Esophagus squamous epithelium (tissue), 5 donors: ENCODE measurements at places on chromosomes 16 and 17. TPM values are rescaled to one million over a fixed set of nuclear protein-coding genes. Genes with fewer than 3 reads are reported as not detected.

- H3K36me3 ChIP-seq = no peaks in the 10 kb centered on the region
- H3K27me3 ChIP-seq = no peaks in the 10 kb centered on the region
- no peak for DNase-seq
- H3K4me1 ChIP-seq = no peaks in the 10 kb centered on the region
- H3K27ac ChIP-seq = no peak overlapping the region
Measured at GRCh38 chr17:49452661-49453060, 38.0 kb upstream of the PHB1 start.

DNA sequence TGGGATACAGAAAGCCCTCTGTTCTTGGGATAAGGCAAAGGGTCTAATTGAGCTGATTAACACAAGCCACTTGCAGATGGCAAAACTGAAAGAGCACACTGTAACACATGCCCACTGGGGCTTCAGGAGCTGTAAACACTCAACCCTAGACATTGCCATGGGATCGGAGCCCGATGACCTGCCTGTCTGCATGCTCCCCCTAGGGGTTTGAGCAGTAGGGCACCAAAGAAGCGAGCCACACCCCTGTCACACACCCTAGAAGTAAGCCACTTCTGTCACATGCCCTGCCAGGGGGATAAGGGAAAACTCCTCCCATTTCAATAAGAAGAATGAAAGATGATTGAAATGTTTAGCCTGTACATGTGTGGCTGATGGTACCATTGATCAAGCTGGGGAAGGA is 81.3 kb upstream of the IRX6 start:
- DNase-seq = no peak
- H3K4me1 ChIP-seq = no peaks in the 10 kb centered on the region
- H3K27ac ChIP-seq = no peak overlapping the region
- no peaks in the 10 kb centered on the region for H3K27me3 ChIP-seq
- H3K36me3 ChIP-seq = no peaks in the 10 kb centered on the region

- H3K27ac ChIP-seq = peak overlapping the region; percentile 94
- DNase-seq = no peak
- peaks cover 21% of the 10 kb centered on the region for H3K4me1 ChIP-seq
- H3K27me3 ChIP-seq = no peaks in the 10 kb centered on the region
- H3K36me3 ChIP-seq = peaks cover 37% of the 10 kb centered on the region
Measured at GRCh38 chr16:88570691-88571092, 489 bp downstream of the ZC3H18 start.

ASGR1 gene
- total RNA-seq = not detected

GRCh38 chr16:69859105-69859989 is 91.8 kb upstream of the CLEC18A start:
- H3K27me3 ChIP-seq = no peaks in the 10 kb centered on the region
- no peak overlapping the region for H3K27ac ChIP-seq
- DNase-seq = no peak
- no peak overlapping the region for H3K4me3 ChIP-seq

DNA sequence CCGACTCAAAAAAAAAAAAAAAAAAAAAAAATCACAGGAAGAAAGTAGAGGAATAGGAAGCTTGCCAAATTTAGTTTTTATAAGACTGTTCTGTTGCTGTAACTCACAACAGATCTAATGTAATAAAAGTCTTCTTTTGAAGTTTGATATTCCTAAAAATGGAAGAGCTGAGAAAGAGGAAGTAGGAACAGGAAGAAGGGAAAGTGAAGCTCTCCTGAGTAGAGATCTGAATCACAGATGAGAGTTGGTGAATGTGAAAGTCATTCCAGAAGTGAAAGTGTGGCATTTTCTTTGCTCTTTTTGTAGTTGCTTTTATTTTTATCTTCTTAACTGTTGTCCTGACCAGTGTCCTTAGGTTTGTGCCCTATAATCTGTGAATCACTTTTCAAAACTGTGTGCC is 2.1 kb downstream of the NMT1 start:
- no peaks in the 10 kb centered on the region for H3K27me3 ChIP-seq
- H3K4me3 ChIP-seq = no peak overlapping the region
- no peak for DNase-seq
- peaks cover 25% of the 10 kb centered on the region for H3K4me1 ChIP-seq
- no peaks in the 10 kb centered on the region for H3K36me3 ChIP-seq
- no peak overlapping the region for H3K27ac ChIP-seq

GRCh38 chr17:28940675-28941074 is 10.6 kb downstream of the PHF12 start:
- no peak for DNase-seq
- H3K4me3 ChIP-seq = no peak overlapping the region
- no peaks in the 10 kb centered on the region for H3K27me3 ChIP-seq
- no peak overlapping the region for H3K27ac ChIP-seq
- H3K36me3 ChIP-seq = peaks cover 41% of the 10 kb centered on the region

- H3K4me1 ChIP-seq = peaks cover 9% of the 10 kb centered on the region
- H3K36me3 ChIP-seq = no peaks in the 10 kb centered on the region
- H3K27ac ChIP-seq = no peak overlapping the region
Measured at GRCh38 chr16:11966173-11966572, 1.2 kb downstream of the TNFRSF17 start.

FBXL16 gene
- total RNA-seq = 8.4 TPM

- H3K36me3 ChIP-seq = no peaks in the 10 kb centered on the region
- no peak overlapping the region for H3K4me3 ChIP-seq
- no peak overlapping the region for H3K27ac ChIP-seq
- H3K27me3 ChIP-seq = no peaks in the 10 kb centered on the region
- DNase-seq = no peak
Measured at GRCh38 chr16:51592001-51592501, 441.0 kb upstream of the SALL1 start.

DNA sequence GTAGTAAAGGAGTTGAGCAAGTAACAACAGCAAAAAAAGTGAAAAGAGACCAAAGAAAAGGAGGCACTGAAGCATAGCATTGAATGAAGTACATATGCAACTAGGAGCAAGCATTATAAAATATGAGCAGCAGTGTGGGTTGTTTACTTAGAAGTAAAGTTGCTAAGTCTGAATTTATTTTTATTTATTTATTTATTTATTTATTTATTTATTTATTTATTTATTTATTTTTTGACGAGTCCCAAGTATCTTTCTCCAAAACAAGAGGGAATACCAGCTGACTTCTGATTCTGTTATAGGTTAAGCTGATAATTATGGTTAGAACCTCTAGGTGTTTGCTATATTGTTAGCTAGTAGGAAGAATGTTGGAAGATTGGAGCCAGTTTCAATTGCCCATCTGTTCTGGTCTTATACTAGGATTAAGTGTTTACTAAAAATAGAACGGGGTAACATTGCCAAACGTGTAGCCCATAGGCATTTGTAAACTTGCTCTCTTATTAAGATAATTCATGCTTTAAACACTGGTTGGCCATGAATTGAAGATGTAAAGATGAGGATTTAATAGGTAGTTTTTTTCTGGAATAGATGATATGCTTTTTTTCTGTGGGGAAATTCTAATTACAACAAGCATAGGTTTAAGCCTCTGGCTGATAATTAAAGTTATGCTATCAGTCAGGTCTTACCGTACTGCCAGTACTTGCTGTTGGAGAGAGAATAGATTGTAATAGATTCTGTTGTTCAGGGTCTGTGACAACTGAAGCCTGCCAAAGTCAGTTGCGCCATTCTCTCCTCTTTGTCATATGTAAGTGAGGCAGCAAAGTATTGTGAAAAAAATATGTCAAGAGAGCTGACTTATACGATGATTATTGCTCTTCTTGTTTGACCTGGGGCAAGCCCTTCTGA is 66.7 kb downstream of the PPM1E start:
- no peak overlapping the region for H3K27ac ChIP-seq
- DNase-seq = no peak
- no peaks in the 10 kb centered on the region for H3K36me3 ChIP-seq

DNA sequence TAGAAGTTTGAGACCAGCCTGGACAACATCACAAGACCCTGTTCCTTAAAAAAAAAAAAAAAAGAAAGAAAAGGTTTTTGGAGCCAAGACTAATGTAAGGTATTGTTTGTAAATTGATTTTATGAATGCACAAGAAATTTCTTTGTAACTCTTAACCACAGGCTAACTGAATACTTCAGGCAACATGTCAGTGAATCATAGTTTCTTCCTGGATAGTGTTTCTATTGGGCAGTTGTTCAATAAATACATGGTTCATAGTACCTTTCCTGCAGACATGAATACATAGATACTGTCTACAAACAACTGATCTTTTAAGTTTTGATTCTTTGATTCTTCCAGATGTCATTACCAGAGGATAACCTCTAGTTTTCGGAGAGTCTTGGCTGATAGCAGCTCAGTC is 11.6 kb downstream of the DDX42 start:
- peaks cover 6% of the 10 kb centered on the region for H3K36me3 ChIP-seq
- H3K27me3 ChIP-seq = no peaks in the 10 kb centered on the region
- no peak overlapping the region for H3K4me3 ChIP-seq
- H3K4me1 ChIP-seq = peaks cover 58% of the 10 kb centered on the region
- H3K27ac ChIP-seq = no peak overlapping the region

GRCh38 chr17:42138749-42139492 is 15.9 kb downstream of the RAB5C start:
- no peak overlapping the region for H3K4me3 ChIP-seq
- H3K27ac ChIP-seq = peak overlapping the region; percentile 6
- H3K36me3 ChIP-seq = peaks cover 8% of the 10 kb centered on the region
- H3K27me3 ChIP-seq = no peaks in the 10 kb centered on the region

DNA sequence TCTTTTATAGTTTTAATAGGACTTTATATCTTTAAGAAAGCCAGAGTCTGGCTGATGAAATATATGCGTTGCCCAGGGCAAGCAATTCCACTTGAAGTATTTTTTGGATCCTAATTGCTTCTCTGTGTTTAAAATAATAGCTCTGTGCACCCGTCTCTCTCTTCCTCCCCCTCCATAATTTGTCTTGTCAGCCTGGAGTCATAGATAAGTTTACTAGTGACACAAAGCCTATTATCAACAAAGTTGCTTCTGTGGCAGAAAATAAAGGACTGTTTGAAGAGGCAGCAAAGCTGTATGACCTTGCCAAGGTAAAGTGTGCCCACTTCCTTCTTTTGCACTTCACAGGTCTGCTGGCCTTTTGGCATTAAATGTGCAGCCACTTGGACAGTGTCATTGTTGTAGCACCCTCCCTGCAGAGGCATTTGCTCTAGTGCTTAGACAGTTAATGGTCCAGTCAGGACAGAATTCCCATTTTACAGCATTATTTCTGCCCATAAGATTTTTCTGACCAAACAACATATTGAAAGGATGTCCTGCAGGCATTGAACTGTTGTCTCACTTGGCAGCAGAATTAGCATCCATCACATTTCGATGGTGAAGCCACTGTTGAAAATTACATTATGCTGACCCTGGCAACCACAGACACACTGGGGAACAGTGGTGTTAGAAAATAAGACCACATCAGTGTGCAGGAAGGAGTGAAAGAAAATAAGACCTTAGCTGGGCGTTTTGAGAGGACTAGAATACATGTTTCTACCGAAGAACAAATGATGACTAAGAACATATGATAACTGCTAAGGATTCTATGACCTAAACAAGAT is 28.4 kb upstream of the SLC12A3 start:
- no peak for DNase-seq
- no peaks in the 10 kb centered on the region for H3K27me3 ChIP-seq
- H3K4me1 ChIP-seq = no peaks in the 10 kb centered on the region
- no peak overlapping the region for H3K27ac ChIP-seq
- H3K36me3 ChIP-seq = peaks cover 9% of the 10 kb centered on the region
- H3K4me3 ChIP-seq = no peak overlapping the region

- H3K36me3 ChIP-seq = no peaks in the 10 kb centered on the region
- H3K27me3 ChIP-seq = no peaks in the 10 kb centered on the region
- H3K4me3 ChIP-seq = no peak overlapping the region
- peak overlapping the region; percentile 71 for H3K27ac ChIP-seq
- H3K4me1 ChIP-seq = peaks cover 46% of the 10 kb centered on the region
- DNase-seq = no peak
Measured at GRCh38 chr16:74743668-74744299, 30.8 kb downstream of the FA2H start.

SOX9 gene
- 11.5 TPM for total RNA-seq
